ENCODE measurements at places on chromosomes 4 and X.

GRCh38 chr4:81860111-81860510 is 388.4 kb upstream of the RASGEF1B start:
- DNase-seq: no peak

DNA sequence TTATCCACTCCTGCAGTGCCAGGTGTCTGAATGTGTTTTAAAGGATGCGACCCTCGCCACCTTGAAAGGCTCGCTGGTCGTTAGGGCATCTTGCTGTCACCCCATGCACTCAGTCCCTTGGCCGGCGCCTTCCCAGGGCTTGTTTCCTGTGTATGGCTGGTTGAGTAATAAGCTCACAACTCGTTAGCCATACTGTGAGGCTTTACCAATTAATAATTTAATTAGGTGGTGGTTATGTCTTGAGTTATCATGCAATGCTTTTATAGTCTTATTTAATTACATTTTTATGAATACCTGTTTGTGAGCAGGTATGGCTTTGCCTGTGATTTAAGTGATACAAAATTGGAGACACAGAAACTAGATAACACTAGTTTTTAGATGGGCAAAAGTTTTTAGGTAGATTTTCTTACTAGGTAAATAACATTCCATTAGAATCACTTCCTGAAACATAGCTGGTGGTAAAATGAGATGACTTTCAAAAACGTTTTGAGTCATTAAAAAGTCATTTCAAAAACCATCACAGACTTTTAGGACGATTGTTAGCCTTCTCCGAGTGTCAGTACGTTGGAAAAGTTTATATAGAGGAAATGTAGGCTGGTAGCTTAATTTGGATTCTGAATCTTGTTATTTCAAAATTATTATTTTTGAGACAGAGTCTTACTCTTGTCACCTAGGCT is 18.2 kb downstream of the PTTG2 start:
- no peak for DNase-seq

GRCh38 chr4:38150766-38151165 is 190.6 kb downstream of the PTTG2 start:
- DNase-seq: no peak

GRCh38 chr4:180751009-180751408 is 1492.2 kb upstream of the TENM3 start:
- no peak for DNase-seq

- DNase-seq: no peak
These were observed 2.8 kb downstream of the ITM2A start for GRCh38 chrX:79364306-79364705.
